Esophagus muscularis mucosa (tissue), 4 donors: ENCODE measurements at places on chromosomes 2 and 18. TPM values are rescaled to one million over a fixed set of nuclear protein-coding genes. Genes with fewer than 3 reads are reported as not detected.

The COLEC11 gene
- 5.9 TPM for total RNA-seq

The VAMP5 gene
- total RNA-seq, result 50.7 TPM

The MAP3K19 gene
- not detected for total RNA-seq

The KCNF1 gene
- total RNA-seq, result 50.5 TPM

The CCDC121 gene
- 6.2 TPM for total RNA-seq

The GALR1 gene
- total RNA-seq, result 0.06 TPM

The SDC1 gene
- total RNA-seq, result 1.6 TPM

The DES gene
- total RNA-seq, result 21,970 TPM

The TBR1 gene
- not detected for total RNA-seq

The PASK gene
- 2.8 TPM for total RNA-seq

The FSIP2 gene
- total RNA-seq, result 0.83 TPM

The DPP10 gene
- total RNA-seq, result 3.8 TPM

The ANKRD30B gene
- total RNA-seq, result not detected

The PDE1A gene
- 13.6 TPM for total RNA-seq

The FIGN gene
- total RNA-seq, result 11.0 TPM

The MATN3 gene
- total RNA-seq, result 0.66 TPM

The LRP2 gene
- not detected for total RNA-seq

The EVA1A gene
- total RNA-seq, result 0.17 TPM

The HRH4 gene
- total RNA-seq, result not detected

The CYRIA gene
- total RNA-seq, result 10.8 TPM

The EMILIN1 gene
- total RNA-seq, result 126 TPM

The CDCA7 gene
- total RNA-seq, result 1.7 TPM

The IL1F10 gene
- not detected for total RNA-seq

The ANO7 gene
- not detected for total RNA-seq

The PLB1 gene
- total RNA-seq, result 2.5 TPM

The IGFBP2 gene
- 446 TPM for total RNA-seq

The SCN2A gene
- total RNA-seq, result 0.17 TPM

The VRK2 gene
- total RNA-seq, result 27.8 TPM

The IL1B gene
- total RNA-seq, result not detected

The GPR35 gene
- total RNA-seq, result 2.5 TPM

The CTDSP1 gene
- total RNA-seq, result 121 TPM

The D2HGDH gene
- total RNA-seq, result 10.9 TPM
